ENCODE measurements at places on chromosomes 1 and 21.
A peak's percentile ranks its signal among the peaks of the same experiment; 100 is the strongest.

DNA sequence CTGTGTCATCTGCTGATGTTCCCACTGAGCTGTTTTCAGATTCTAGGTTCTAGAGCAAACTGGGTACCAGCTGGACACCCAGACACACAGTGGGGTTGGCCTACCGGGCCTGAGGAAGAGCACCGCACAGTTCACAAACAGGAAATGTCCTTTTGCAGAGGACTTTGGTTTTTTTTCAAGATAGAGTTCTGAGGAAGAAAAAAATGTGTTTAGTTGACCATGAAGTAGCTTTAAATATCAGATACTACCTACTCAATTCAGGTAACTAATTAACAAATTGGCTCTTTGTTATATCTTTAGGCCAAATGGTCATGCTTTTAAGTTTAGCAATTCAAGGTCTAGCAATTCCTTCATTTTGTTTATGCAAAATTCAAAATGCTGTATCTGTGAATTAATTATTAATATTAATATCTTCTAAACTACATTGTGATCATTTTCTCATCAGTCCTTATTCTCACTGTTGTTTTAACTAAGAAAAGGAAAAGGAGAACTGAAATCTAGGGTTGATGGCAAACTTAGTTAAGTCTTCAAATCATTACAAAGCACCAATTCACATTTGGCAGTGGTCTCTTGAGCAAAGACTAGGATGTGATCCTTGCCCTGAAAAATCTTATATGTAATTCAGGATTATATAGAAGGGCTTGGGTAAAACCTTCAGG, 17.2 kb upstream of the NCF2 start:
- no peak for DNase-seq

- no peak for DNase-seq
Observed at GRCh38 chr1:182147136-182147820, 85.8 kb upstream of the ZNF648 start.

DNA sequence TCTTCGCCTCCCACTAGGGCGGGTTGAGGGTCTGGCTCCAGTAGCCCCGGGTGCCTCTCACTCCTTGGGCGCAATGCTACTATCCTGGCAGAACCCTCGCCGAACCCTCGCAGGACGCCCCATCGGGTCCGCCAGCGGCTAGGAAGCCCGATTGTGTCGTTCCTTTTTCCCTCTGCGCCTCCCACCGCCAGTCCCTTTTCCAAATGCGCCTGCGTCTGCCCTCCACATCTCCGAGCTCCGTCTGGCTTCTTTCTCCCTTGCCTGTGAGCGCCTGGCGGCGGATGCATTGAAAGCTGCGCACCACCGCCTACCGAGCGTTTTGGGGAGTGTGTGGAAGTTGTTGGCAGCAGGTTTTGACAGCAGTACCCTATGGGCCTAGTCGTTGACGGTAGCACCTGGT, 1.0 kb upstream of the DIRAS3 start:
- no peak for DNase-seq

- no peak for DNase-seq
Observed at GRCh38 chr1:116560704-116561490, 9.9 kb downstream of the CD58 start.

DNA sequence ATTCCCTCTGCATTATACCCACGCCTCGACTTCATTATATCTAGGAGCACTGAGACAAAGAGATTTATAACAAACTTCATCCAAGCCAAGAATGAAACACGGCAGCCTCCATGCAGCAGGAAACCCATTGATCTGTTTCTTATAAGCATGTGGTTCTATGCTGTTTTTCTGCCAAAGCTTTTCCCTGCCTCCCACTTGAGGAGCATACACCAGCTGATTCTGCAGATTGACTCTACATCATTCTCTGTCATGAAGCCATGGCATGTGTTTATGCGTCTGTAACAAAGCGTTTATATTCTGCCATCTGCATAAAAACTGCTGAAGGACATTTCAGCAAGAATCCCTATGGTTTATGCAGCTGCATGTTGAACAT, 102.0 kb downstream of the CYYR1 start:
- DNase-seq = no peak

- no peak for DNase-seq
Observed at GRCh38 chr1:58839846-58840835, 56.3 kb upstream of the JUN start.

DNA sequence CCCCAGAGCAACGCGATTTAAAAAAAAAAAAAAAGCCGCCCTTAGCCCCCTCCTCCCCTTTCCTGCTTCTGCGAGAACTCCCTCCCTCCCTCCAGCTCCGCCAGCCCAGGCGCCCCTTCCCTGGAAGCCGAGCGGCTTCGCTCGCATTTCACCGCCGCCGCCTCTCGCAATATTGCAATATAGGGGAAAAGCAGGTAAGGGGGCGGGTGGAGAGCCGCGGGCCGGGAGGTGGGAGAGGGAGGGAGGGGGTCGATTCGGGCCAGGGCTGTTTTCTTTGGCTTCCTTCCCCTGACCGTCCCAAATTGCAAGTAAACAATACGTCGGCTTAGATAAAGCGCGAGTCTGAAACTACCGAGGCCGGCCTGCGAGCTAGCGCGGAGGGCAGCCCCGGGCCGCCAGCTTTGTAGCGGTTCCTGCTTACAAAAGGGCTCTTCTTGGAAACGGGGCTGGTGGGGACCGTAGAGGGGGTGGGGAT, 408 bp downstream of the LMO4 start:
- no peak for DNase-seq

GRCh38 chr1:162988869-162989268, 80.3 kb upstream of the RGS4 start:
- DNase-seq = no peak

GRCh38 chr21:29149808-29150425, 19.5 kb downstream of the MAP3K7CL start:
- DNase-seq = no peak

- DNase-seq = no peak
Observed at GRCh38 chr1:235781807-235782206, 84.9 kb downstream of the LYST start.

DNA sequence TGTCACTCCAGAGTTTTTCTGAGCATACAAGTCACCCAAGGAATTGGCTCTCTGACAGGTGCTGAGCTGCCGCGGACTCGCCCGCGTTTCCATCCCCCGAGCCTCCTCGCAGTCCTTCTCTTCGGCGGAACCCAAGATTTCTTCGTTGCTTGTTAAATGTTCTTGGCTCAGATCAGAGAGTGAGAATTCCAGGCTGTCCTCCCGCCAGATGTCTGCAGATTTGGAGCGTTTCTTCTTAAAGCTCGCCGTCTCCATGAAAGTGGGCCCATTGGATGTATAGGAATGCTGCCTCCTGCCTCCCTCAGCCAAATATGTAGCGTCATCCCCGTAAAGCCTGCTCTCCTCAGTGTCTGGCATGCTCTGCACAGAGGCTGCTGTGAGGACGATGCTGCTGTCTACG, 77.8 kb downstream of the TIAM1 start:
- no peak for DNase-seq

- DNase-seq = no peak
Observed at GRCh38 chr21:44530221-44530902, 9.6 kb downstream of the KRTAP10-1 start.

DNA sequence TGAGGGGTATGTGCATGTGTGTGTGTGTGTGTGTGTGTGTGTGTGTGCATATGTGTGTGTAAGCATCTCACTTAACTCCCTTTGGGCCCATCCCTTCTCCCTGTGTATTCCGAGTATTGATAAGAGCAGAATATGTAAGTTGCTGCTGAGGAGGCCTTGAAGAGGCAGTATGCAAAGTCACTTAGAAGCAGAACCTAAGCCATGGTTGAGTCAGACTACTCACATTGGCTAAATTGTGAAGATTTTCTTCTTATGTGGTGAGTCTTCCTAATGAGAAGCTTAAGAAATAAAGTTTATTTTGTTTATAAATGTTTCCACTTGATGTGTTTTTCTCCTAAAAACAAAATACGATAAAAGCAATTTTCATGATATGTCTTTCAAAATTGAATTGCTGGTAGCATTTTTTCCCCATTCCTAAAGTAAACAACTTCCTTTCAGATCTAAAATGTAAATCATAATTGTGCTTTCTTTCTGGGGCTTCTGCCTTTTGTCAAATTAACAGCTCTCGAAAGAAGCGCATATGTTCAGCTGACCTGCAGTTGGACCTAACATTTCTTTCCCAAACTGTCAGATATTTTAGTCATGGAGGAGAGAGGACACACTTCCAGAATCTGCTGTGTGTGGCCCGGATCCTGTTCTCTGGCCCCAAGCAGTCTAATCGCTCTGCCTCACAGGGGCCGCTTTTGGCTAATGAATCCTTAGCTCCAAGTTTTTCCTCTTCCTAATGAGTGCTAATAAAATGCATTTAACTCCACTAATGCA, 284.0 kb downstream of the DUSP10 start:
- DNase-seq = peak; percentile 25

Measured in right renal cortex interstitium (tissue), 3 donors.